Left lung (tissue), 14 donors: ENCODE measurements at places on chromosomes 1 and 21. TPM values are rescaled to one million over a fixed set of nuclear protein-coding genes. Genes with fewer than 3 reads are reported as not detected.

The C8A gene
- total RNA-seq, result not detected

The HCN3 gene
- 2.4 TPM for total RNA-seq

The F3 gene
- total RNA-seq, result 64.0 TPM

The RGS5 gene
- total RNA-seq, result 48.5 TPM

- H3K4me1 ChIP-seq, result peaks cover 53% of the 10 kb centered on the region
- peak overlapping the region; percentile 43 for H3K4me3 ChIP-seq
- H3K27me3 ChIP-seq, result no peaks in the 10 kb centered on the region
- peak; percentile 87 for DNase-seq
- H3K27ac ChIP-seq, result peak overlapping the region; percentile 87
Measured at GRCh38 chr1:36160949-36161485, 5.1 kb downstream of the MAP7D1 start.

DNA sequence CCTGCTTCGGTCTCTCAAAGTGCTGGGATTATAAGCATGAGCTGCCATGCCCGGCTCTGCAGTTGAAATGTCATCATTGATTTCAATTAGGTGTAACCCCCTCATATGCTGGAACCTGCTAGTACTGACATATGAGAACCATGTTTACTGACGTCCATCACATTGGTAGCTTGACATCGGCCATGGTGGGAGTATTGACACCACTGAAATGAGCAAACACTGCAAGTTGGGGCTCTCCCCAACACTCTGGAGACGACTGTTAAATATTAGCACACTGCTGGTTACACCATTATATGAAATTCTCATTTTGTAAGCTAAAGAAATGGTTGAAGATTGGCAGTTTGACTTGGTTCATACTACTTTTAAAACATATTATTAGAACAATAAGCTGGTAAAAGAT lies 63.7 kb downstream of the CNST start:
- H3K36me3 ChIP-seq, result peaks cover 26% of the 10 kb centered on the region
- DNase-seq, result no peak
- H3K4me1 ChIP-seq, result no peaks in the 10 kb centered on the region
- H3K27ac ChIP-seq, result no peak overlapping the region
- H3K4me3 ChIP-seq, result no peak overlapping the region

- H3K4me1 ChIP-seq, result peaks cover 48% of the 10 kb centered on the region
- no peaks in the 10 kb centered on the region for H3K27me3 ChIP-seq
- H3K4me3 ChIP-seq, result no peak overlapping the region
- DNase-seq, result no peak
- no peaks in the 10 kb centered on the region for H3K36me3 ChIP-seq
Measured at GRCh38 chr1:89129911-89130310, 4.0 kb upstream of the GBP2 start.

DNA sequence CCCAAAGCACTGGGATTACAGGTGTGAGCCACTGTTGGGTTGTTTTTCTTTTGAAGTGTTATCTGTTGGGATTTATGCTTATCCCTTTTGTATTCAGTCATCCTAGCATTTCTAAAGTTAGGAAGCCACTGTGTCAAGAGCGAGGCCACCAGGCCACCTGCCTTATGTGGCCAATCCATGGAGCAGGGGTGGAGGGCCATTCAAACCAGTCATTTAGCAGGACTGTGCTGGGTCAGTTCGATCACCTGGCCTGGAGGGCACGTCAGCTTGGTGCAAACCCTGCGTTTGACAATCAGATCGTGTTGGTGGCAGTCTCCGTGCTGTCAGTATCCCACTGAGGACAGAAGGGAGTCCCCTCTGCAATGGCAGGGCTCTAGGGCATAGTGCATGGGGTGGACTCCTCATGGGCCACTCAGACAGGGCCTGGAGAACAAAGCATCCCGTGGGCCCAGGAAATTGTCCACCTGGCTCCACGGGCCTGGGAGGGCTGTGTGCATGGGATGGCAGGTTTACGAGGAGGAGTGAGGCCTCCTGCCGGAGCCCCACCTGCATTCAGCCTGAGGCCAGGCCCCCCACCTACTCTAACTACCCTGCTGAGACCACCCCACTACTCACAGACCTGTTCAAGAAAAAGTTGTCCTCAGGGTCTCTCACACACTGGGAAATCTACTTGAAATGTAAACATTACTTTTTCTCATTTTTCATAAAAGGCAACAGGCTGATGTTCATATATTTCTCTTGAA lies 242.3 kb downstream of the SDCCAG8 start:
- no peak overlapping the region for H3K27ac ChIP-seq
- H3K4me1 ChIP-seq, result no peaks in the 10 kb centered on the region

DNA sequence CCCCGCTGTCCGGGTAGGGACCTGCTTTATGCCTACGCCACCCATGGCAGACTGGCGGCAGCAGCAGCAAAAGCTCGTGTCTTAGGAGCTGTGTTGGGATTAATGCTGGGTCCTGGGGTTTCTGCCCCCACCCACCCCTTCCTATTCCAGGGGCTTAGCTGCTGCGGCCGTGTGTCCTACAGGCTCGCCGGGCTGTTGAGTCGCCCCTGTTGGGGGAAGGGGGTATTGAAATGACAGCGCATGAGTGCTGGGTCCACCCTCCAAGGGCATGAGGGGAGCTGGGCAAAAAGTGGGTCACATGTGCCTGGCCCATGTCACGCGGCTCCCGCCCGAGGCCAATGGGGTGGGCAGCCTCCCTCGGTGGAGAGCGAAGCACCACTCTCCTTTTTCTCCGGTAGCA lies 118.3 kb upstream of the COL6A1 start:
- no peak overlapping the region for H3K27ac ChIP-seq
- H3K36me3 ChIP-seq, result no peaks in the 10 kb centered on the region
- no peaks in the 10 kb centered on the region for H3K4me1 ChIP-seq
- H3K4me3 ChIP-seq, result no peak overlapping the region
- H3K27me3 ChIP-seq, result peaks cover 14% of the 10 kb centered on the region
- DNase-seq, result peak; percentile 64

GRCh38 chr1:206960676-206961386 lies 9.4 kb downstream of the FCAMR start:
- no peak overlapping the region for H3K4me3 ChIP-seq
- DNase-seq, result no peak
- no peaks in the 10 kb centered on the region for H3K27me3 ChIP-seq
- no peak overlapping the region for H3K27ac ChIP-seq
- H3K36me3 ChIP-seq, result no peaks in the 10 kb centered on the region
- peaks cover 2% of the 10 kb centered on the region for H3K4me1 ChIP-seq

- peak overlapping the region; percentile 90 for H3K4me3 ChIP-seq
- H3K27ac ChIP-seq, result peak overlapping the region; percentile 97
- H3K4me1 ChIP-seq, result peaks cover 12% of the 10 kb centered on the region
Measured at GRCh38 chr1:225923381-225923691, 714 bp downstream of the PYCR2 start.

GRCh38 chr1:192943108-192943507 lies 116.1 kb downstream of the UCHL5 start:
- DNase-seq, result no peak
- no peak overlapping the region for H3K27ac ChIP-seq
- no peaks in the 10 kb centered on the region for H3K36me3 ChIP-seq
- no peak overlapping the region for H3K4me3 ChIP-seq
